ENCODE measurements at places on chromosomes 4 and X.

- DNase-seq, result no peak
Measured at GRCh38 chrX:153864101-153864500, 21.9 kb downstream of the L1CAM start.

GRCh38 chrX:48617542-48618340 is 20.4 kb downstream of the WDR13 start:
- DNase-seq, result peak; percentile 76

GRCh38 chrX:3994315-3994714 is 280.9 kb upstream of the PRKX start:
- no peak for DNase-seq

DNA sequence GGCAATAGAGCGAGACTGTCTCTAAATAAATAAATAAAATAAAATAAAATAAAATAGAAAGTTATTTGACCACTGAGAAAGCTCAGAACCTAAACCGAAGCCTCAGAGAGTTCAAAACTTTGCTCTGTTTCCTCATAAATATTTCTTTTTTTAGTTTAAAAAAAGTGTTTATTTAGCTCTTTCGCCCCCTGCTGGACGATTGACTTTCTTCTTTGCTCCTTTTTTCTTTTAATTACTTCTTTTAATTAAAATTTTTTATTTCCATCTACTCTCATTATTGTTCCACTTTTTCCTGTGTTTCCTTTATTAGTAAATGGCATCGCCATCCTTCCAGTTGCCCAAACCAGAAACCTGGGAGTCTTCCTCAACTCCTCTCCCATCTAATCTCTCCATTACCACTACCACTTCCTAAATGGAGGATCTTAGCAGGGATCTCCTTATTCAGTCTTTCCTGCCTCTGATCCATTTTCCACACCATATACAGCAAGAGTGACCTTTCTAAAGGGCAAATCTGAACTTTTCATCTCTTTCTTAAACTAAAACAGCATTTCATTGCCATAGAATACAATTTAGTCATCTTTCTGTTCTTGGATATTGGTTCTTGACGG is 728 bp upstream of the IL13RA2 start:
- no peak for DNase-seq

DNA sequence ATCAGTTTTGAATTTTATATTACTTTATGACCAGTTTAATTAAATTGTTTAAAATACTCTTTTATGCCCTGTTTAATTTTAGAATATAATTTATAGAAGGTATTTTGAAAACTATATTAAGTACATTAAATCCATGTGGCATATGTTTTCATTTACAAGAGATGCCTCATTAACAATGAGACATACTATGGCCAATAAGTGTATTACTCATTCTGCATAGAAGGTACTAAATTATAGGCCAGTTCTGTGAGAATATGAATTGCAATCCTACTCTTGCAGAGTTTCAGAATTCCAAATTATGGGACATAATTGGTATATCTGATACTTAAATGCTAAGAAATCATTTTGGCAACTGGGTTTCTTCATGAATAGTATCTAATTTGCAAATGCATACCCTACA is 951.1 kb downstream of the FAT4 start:
- no peak for DNase-seq

DNA sequence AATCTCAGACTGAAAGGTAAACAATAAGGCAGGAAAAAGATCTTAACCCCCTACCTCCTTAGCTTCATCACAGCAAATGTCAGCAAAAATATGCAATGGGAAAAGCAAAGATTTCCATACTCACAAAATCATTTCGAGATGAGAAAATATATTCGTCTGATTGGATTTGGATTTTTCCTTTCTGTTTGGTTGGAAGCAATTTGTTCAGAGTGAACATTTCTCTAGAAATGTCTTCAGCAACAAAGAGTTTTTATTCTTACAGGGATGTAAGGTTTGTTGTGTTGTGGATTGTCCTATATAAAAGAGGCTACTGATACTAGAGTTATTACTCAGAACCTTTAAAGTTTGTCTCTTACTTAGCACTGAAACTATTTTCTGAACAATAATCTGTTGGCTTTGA is 23.8 kb downstream of the GRIA2 start:
- no peak for DNase-seq

DNA sequence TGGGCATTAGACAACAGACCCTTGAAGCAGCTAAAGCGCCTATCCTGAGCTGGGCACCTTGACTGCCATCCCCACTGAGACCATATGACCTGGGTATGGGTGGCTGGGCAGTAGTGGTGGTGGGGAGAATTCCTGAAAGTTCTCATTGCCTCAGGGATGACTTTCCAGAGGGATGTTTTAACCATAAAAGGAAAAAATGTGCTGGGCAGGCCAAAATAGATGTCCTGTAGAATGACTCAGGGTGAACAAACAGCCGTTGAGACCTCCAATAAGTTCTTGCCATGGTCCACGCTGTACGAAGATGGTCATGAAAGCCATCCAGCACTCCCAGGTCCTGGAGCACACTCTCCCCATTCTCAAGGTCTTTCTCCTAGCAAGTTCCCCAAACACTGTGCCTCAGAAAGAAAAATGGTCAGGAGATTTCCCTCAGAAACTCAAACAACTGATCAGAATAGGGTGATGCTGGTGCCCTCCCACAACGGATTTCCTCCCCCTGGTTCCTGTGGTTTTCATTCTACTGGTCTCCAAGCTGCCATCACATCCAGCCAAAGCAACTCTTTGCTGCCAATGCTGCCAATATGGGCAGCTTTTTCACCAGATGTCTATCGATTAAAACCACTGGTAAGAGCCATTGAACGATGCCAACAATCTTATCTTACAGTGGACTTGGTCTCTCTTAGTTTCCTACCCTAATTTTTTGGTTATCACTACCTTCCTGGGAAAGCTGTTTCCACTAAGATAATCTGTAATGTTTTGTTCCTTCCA is 11.2 kb downstream of the CDKN2AIP start:
- peak; percentile 88 for DNase-seq

DNA sequence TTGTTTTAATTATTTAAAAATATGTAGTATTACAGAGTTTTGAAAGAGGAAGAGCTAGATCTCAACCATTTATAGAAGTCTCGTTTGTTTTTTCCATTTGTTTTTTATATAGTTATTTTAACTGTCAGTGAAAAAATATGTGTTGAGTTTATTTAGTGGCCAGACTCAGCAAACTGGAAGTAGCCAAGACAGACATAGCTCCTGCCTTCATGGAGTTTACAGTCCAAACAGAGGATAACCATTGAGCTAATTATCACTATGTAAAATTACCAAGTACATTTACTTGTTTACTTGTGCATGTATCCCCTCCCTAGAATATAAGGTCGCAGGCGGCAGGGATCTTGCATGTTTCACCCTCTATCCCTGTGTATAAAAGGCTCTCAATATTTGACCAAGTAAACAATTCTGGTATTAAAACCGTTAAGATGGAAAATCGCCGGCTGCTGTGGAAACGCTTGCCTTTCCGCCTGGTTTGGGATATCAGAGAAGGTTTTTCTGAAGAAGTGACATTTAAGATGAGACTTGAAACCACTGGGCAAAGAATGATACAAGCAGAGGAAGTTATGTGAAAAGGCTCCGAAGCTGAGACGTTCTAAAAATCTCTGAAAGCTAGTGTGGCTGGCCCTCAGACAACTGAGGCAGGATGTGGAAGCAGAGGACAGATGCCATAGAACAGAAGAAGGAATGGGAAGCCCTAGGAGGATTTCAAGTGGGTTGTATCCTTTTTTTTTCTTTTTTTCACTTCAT is 1.3 kb upstream of the CCNI start:
- DNase-seq, result no peak
